ENCODE measurements at places on chromosomes 1 and 21.
A peak's percentile ranks its signal among the peaks of the same experiment; 100 is the strongest.

DNA sequence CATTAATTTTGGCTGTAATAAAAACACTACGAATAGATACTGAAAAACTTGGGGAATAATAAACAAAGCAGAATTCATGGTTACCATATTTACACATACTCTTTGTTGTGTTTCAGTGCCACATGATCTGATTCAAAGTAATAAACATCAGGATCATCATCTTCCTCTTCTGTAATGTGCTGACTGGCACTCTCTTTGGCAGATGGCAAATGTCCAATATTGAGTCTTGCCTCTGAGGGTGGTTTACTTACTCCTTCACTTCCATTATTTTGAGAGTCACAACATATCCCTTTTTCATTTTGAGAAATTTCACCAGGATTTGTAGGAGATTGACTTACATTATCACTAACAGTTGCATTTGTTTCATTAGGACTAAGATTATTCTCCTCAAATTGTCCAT lies 50.7 kb downstream of the ZZZ3 start:
- no peak for DNase-seq

DNA sequence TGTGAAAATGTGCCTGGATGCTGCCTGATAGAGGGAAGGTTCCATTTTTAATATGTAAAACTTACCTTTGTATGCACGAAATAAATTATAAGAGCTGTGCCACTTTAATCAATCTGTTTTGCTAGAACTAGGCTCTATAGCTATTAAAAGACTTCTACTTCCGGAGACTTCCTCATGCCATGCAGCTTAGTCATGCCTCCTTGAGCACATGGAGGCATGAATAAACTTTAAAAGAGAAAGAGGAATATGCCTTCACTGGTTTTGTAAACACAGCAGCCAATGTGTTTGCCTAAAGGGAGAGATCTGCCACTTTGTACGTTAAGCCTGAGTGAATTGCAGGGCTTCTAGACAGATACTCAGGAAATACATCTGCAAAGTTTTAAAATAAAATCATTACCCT lies 604.6 kb downstream of the LRRIQ3 start:
- DNase-seq: peak; percentile 77

- no peak for DNase-seq
Observed at GRCh38 chr1:30522031-30523004, 201.1 kb downstream of the MATN1 start.

DNA sequence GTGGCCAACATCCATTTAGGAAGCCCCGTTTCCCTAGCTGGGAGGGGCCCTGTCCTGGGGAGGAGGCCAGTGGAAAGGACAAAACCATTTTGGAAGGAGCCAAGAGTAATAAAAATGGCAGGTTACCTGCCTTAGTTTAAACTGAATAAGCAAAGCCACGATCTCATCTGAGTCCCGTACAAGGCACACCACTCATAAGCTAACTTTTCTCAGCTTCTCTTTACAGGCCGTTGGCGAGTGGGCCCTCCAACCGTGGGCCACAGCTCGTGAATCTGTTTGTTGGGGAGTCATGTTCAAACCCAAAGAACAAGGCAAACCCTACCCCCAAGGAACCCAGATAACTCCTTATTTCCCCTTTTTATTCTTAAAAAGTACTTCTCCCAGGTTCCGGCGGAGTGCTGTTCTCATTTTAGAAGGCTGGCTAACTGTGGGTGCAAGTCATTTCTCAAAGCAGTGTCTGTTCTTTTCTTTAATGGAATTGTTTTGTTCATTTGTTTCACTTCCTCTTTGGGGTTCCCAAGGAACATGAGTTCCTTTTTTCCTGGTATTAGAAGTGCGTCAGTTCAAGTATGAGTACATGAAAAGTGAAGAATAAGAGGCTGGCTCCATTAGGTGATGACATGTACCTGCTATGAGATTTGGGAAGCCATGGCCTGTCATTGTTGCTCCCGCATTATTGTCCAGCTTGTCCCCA lies 89.0 kb downstream of the PSMG1 start:
- DNase-seq: no peak

- no peak for DNase-seq
Observed at GRCh38 chr1:223039990-223040389, 103.1 kb downstream of the TLR5 start.

GRCh38 chr1:8182034-8182761 lies 135.7 kb upstream of the SLC45A1 start:
- DNase-seq: peak; percentile 92

DNA sequence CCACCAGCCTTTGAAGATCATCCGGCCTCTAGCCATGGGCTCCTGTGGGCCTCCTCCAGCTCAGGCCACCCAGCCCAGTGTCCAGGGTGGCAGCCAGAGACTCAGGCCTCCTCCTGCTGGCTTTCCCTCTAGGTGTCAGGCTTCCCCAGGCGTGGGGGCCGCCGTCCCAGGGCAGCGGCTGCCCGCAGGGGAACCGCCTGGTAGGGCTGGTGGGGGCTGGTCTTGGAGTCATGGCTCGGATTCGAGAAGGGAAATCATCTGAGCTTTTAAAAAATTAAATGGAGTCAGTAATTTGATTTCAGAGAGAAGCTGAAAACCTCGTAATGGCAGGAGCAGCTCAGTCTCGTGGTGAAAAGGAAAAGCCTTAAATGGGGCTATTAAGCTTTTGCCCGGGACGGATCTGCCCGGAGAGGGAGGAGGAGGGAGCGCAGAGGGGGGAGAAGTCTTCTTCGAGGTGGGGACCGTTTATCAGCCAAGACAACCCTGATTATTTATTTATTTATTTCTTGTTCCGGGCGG lies 66.4 kb upstream of the TARDBP start:
- no peak for DNase-seq

- no peak for DNase-seq
Observed at GRCh38 chr1:8374812-8375211, 56.9 kb downstream of the SLC45A1 start.

DNA sequence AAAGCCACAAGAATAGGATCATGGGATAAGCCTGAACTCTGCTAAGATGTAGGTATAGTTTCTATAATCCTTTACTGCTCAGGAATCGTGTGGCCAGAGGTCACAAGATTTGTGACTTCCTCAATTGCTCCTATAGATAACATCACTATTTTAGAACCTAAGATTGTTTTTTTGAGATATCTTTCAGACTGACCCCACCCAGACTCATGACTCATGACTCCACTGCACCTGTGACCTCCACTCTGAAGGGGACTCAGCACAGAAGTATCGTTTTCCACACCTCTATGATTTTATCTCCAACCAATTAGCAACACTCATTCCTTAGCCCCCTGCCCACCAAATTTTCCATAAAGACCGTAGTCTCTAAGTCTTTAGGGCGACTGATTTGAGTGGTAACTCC lies 124.5 kb upstream of the KCNK1 start:
- no peak for DNase-seq

- DNase-seq: no peak
Observed at GRCh38 chr1:94471271-94471670, 53.1 kb downstream of the ABCD3 start.

- no peak for DNase-seq
Observed at GRCh38 chr1:211816586-211816985, 14.0 kb downstream of the LPGAT1 start.

DNA sequence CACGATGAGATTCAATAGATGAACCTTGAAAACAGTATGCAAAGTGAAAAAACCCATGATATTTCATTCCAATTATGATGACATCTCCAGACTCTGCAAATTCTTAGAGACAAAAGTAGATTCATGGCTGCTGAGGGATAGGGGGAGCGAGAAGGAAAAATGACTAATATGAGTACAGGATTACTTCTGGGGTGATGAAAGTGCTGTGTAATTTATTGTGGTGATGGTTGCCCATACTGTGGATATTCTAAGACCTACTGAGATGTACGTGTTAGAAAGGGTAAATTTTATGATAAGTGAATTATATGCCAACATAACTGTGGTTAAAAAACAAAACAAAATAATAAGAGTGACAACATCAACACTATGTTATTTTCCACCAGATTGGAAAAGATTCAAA lies 18.9 kb upstream of the RGS7 start:
- DNase-seq: no peak

DNA sequence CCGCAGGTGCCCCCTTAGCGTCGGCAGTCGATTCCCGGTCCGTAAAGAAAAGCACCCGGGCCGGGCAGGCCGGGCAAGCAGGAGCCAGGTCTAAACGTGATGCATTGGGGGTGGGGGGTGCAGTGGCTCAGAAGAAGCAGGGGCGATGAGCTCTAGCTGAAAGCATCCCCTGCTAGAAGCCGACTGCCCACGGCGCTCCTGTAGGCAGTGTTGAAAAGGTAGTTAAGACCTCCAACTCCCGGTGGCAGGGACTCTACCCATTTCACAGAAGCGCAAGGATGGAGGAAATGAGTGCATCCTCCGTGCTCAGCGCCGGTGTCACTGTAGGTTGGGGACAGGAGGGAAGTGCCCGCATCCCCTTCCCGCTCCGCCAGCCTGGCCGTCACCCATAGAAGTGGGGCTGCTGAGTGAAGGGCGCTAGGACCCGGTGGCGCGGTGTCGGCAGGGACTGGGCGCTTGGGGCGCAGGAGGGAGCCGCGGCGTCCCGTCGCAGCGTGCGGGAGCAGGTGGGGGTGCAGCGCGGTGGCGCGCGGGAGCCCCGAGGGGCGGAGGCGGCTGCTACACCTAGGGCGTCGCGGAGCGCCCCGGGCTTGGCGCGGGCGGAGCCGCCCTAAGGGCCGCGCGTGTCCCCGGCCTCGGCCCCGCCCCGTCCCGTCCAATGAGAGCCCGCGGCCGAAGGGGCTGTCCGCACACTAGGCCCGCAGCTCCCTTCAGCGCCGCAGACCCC lies at the start of gene WNT2B:
Gene WNT2B (plus strand): TSS at position 688 of the 727 bp plus-strand sequence. CDS start 298 bp downstream, outside the sequence.
- peak; percentile 20 for DNase-seq

GRCh38 chr1:111604931-111605330 lies 14.7 kb upstream of the RAP1A start:
- DNase-seq: no peak

GRCh38 chr1:87179851-87180519 lies 148.7 kb upstream of the LMO4 start:
- DNase-seq: no peak

- peak; percentile 39 for DNase-seq
Observed at GRCh38 chr1:175481126-175482070, 262.0 kb downstream of the TNR start.

- DNase-seq: no peak
Observed at GRCh38 chr1:158176399-158176798, 4.3 kb upstream of the CD1D start.

DNA sequence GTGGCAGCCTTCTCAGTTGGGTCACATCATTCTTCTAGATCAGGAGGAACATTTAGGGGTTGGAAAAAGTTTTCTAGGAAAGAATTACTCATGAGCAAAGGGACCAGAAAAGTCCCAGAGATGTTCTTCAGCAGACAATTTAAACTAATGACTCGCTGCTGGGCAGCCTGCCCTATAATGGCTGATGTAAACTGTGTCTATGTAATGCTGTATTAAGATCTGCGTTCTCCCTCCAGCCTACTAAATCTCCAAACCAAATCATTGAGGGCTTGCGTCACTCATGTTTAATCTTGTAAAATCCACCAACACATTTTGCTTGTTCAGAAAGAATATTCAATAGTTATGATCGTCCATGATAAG lies 92.1 kb downstream of the LRRC8C start:
- no peak for DNase-seq

GRCh38 chr1:98702976-98703375 lies 41.5 kb downstream of the SNX7 start:
- no peak for DNase-seq

GRCh38 chr1:22625262-22625925 lies 11.0 kb upstream of the C1QA start:
- DNase-seq: no peak

- DNase-seq: no peak
Observed at GRCh38 chr1:44437107-44437716, 32.2 kb downstream of the RNF220 start.

DNA sequence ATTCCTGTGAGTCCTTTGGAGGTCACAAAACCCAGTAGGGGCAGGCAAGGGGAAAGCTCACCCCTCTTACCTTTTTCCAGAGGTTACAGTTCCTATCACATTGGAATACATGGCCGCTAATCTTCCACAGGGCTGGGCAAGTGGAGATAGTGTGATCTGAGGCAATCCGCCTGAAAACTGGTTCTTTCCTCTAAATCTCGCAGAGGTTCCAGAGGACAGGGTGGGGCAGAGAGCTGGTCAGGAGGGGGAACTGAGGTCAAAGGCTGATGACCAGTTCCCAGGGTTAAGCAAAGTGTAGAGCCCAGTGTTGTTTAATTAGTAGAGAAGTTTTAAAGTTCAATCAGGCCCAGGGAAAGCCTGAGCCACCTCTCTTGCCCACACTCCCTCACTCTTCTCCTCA lies at the start of gene SERPINC1:
Gene SERPINC1 (minus strand): TSS at position 179 of the 400 bp plus-strand sequence. CDS start 68 bp downstream, at position 111.
- no peak for DNase-seq

- no peak for DNase-seq
Observed at GRCh38 chr1:58443986-58444868, 102.3 kb downstream of the OMA1 start.

- no peak for DNase-seq
Observed at GRCh38 chr21:43740497-43741156, 21.7 kb downstream of the PDXK start.

- DNase-seq: no peak
Observed at GRCh38 chr1:104182251-104182650, 432.6 kb downstream of the AMY1C start.

- DNase-seq: no peak
Observed at GRCh38 chr1:85838238-85838637, 130.0 kb upstream of the ZNHIT6 start.

- DNase-seq: no peak
Observed at GRCh38 chr1:39268906-39269305, 64.4 kb downstream of the MACF1 start.

DNA sequence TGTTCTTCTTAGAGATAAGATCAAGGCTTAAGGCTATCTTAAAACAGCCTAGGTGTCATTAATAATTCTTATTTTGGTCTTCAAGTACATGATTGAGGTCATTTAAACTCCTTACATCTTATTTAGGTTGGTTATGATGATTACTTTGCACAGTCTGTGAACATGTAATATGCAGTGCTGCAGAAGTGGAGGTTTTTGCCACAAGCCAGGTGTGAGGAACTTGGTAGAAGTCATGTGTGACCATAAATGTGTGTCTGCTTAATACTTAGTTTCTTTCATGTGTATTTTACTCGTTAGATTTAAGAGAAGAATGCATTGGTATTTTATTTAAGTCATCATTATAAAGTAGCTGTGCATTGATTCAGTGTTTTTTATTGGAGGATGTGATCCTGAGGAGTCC lies 10.1 kb downstream of the ATG4C start:
- DNase-seq: no peak

GRCh38 chr1:224851848-224852261 lies 77.6 kb upstream of the DNAH14 start:
- no peak for DNase-seq

DNA sequence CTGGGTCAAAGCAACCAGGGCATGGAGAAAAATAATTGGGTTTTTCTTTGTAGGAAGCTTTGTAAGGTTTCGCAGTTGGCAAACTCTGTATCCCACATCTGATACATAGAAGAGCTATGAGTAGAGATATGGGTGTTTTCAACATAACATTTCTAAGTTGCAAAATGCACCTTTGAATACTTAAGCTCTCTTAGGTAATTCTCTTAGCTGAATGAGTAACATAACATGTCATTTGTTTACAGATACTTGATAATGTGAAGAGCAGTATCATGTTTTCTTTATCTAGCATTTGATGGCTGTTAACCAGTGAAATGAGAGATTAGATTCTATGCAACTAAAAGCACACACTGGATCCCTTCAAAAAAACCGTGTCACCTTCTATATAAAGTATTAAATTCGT lies 21.6 kb downstream of the RAVER2 start:
- DNase-seq: no peak

GRCh38 chr1:9901148-9902059 lies 8.7 kb downstream of the CTNNBIP1 start:
- DNase-seq: no peak
